ENCODE measurements at places on chromosomes 7 and 10.

- DNase-seq, result peak; percentile 84
Measured at GRCh38 chr10:70477661-70478162, 855 bp upstream of the PALD1 start.

GRCh38 chr10:14588084-14588937 lies 186.4 kb downstream of the FAM107B start:
- peak; percentile 54 for DNase-seq

DNA sequence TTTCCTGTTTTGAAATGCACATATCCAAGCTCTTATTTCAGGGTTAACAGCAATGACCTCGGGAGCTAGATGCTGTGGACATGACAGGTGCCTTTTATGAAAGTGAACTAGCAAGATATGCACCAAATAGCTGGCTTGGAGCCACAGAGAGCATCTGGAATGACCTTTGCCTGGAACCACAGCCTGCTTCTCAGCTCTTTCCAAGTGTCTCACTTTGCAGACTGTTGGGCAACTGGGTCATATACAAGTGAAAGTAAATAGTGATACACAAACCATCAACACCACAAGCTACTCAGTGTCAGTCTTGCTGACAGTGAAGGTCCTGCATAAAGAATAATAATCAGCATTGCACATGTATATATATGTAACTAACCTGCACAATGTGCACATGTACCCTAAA lies 183.5 kb downstream of the RNF133 start:
- no peak for DNase-seq

DNA sequence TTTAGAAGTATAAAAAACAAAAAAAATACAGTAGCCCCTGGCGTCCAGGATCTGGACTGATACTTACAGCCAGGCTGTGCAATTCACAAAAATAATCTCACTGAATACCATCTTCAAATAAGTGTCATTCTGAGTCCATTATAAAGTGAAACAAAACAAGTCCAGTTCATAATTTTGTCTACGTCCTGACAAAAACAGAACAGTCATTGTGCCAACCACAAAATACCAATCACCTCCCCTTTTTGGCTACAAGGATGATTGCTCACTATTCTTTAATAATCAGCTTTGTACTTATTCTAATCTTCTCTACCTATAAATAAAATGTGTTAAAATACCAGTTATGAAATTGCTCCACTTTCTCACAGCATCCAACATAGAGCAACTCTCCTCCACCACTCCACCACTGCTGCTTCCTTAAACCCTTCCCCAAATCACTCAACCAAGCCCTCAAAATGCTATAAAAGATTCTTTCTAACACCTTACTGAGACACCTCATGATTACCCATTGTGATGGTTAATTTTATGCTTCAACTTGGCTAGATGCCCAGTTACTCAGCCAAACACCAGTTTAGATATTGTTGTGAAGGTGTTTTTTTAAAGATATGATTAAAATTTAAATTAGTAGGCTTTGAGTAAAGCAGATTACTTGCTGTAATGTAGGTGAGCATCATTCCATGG lies 479.8 kb upstream of the SEMA3A start:
- no peak for DNase-seq

GRCh38 chr7:13508586-13508985 lies 480.9 kb downstream of the ETV1 start:
- no peak for DNase-seq

DNA sequence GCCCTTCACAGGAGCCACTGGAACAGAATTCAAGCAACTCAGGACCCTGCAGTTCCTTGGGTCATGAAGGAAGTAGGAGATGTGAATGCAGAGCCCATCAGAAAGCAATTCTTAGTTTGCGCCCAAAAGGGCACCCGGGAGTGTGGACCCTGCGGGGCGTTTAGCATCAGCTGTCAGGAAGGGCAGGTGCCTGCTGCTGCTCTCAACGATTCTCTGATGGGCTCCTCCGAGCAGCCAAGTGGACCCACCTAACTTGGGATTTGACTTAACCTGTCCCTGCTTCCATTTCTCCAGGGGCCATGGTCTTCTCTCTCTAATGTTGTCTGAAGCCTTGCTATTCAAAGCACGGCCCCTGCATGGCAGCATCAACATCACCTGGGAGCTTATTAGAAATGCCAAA lies 17.1 kb downstream of the CPA5 start:
- DNase-seq, result no peak

DNA sequence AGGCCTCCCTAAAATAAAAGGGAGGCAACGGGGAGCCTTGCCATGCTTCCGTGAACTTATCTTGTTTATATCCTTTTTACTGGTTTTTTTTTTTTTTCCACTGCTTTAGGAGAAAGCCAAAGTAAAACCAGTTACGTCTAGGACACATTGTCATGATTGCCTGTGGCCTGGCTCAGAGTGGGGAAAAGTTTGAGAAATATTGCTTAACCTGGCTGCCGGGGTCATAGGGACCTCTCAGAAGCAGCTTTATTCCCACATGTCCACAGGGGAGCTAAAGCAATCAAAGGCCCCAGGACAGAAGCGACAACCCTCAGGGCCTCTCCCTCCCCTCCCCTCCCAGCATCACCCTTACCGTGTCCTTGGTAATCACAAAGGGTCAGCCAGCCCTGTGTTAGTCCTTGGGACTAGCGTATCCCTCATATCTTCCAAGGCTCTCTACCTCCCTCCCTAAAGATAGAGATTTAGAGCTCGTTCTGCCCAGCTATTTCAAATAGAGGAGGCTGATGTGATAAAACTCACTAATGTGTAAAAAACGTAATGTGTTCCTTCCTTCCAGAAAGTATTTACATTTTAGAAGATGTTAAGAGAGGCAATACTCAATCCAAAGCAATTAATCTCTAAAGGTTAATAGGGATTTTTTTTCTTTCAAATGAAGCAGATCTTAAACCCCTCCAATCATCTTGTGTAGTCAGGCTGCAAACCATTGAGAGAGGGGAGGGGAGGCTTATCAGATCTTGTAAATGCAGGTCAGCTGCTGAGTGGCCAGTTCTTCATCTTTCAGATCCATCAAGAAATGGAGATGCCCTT lies 64.8 kb upstream of the PRKAR2B start:
- DNase-seq, result no peak

DNA sequence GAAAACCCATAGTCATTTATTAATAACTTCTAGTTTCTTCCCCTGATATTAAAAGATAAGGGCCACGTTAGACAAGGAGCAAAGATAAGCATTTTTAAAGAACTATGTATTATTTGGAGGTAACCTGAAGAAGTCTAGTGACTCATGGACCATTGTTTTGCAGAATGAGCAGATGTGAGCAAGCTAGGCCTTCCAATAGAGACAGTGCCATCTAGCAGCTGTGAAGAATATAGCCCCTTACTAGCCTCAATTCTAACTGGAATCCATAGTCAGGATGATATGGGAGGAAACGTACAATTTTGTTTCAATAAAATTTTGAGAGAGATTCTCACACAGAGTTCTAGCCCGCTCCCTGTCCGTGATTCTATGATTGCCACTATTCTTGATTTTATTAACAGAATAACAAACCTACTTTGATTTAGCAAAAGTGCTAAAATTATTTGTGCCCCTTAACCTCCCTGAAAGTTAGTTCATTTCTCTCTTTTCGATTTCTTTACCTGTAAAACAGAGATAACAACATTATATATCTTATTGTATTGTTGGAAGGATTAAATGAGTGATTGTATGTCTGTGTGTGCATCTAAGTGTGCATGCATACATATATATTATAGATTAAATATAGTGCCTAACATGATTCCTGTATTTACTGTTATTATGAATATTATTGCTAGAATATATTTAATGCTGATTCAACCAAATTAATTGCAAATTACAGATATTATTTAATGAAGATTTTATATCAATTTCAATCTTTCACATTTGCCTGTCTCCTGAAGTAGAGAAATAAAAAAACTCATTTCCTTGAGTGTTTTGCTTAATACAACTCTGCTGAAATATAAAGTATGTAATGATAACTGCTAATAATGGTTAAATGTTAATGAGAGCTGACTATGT lies 22.7 kb downstream of the FAM237B start:
- no peak for DNase-seq

GRCh38 chr7:90383422-90383821 lies 19.8 kb upstream of the CLDN12 start:
- DNase-seq, result no peak

- no peak for DNase-seq
Measured at GRCh38 chr10:47092376-47092775, 181.1 kb downstream of the PTPN20 start.

- no peak for DNase-seq
Measured at GRCh38 chr10:36493516-36493880, 631.9 kb upstream of the ANKRD30A start.
